A549 treated with Hydrocortisone at 1 μM for 4 hours (cell line): ENCODE measurements at places on chromosomes 6 and 20. TPM values are rescaled to one million over a fixed set of nuclear protein-coding genes. Genes with fewer than 3 reads are reported as not detected.

The RGS17 gene
- total RNA-seq, result 4.5 to 6.5 TPM (median 6.3 TPM) in 5 replicates

The EYS gene
- total RNA-seq, result 0.02 to 0.25 TPM (median 0.08 TPM) in 3 of 5 replicates, not detected in the others

The DCDC2 gene
- total RNA-seq, result 1.9 to 3.7 TPM (median 2.7 TPM) in 5 replicates

The BFSP1 gene
- total RNA-seq, result 3.8 to 4.6 TPM (median 4.3 TPM) in 5 replicates

The HSPA1L gene
- total RNA-seq, result 1.2 to 2.0 TPM (median 1.6 TPM) in 5 replicates

The ZNF165 gene
- 0.74 to 1.1 TPM (median 0.86 TPM) in 5 replicates for total RNA-seq

The IRF4 gene
- 0.25 to 0.51 TPM (median 0.25 TPM) in 5 replicates for total RNA-seq

The CDH4 gene
- total RNA-seq, result 5.8 to 9.4 TPM (median 7.9 TPM) in 5 replicates

The MARCKS gene
- total RNA-seq, result 13.3 to 18.8 TPM (median 15.5 TPM) in 5 replicates

The NKAPL gene
- total RNA-seq, result 0.06 TPM in 1 of 5 replicates, not detected in the others

The LAMA2 gene
- total RNA-seq, result 0.35 to 0.69 TPM (median 0.59 TPM) in 5 replicates
